ENCODE measurements at places on chromosomes 1 and 21.

DNA sequence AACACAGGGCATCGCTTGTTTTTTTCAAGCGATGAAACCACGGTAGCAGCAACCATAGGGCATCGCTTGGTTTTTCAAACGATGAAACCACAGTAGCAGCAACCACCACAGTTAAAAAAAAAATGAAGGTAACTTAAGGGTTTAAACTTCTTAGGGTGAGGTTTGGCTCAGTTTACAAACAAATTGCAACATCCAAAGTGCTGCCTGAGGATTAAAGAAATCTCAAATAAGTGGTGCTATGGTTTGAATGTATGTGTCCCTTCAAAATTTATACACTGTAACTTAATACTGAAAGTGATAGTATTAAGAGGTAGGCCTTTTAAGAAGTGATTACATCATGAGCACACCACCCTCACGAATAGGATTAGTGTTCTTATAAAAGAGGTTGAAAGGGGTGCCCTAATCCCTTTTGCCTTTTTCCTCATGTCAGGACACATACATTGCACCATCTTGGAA is 6.4 kb upstream of the GBP5 start:
- no peak for DNase-seq

DNA sequence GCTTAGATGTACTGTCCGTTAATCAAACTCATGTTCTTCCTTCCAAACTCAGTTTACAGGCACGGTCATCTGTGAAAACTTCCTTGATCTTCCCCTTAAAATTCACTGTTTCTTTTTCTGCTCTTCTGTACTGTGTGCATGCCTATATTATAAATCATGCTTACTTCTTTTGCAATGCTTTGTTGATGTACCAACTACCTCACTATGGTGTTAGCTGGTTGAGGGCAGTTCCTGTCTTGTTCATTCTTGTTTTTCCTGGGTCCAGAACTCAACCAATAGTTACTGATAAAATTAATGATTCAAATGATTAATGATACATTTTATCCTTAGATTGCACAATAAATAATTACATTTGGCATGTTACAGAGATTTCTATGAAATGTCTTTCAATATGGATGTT is 163.8 kb downstream of the CHRM3 start:
- DNase-seq = no peak

GRCh38 chr1:214352838-214353237 is 71.9 kb downstream of the SMYD2 start:
- DNase-seq = no peak

DNA sequence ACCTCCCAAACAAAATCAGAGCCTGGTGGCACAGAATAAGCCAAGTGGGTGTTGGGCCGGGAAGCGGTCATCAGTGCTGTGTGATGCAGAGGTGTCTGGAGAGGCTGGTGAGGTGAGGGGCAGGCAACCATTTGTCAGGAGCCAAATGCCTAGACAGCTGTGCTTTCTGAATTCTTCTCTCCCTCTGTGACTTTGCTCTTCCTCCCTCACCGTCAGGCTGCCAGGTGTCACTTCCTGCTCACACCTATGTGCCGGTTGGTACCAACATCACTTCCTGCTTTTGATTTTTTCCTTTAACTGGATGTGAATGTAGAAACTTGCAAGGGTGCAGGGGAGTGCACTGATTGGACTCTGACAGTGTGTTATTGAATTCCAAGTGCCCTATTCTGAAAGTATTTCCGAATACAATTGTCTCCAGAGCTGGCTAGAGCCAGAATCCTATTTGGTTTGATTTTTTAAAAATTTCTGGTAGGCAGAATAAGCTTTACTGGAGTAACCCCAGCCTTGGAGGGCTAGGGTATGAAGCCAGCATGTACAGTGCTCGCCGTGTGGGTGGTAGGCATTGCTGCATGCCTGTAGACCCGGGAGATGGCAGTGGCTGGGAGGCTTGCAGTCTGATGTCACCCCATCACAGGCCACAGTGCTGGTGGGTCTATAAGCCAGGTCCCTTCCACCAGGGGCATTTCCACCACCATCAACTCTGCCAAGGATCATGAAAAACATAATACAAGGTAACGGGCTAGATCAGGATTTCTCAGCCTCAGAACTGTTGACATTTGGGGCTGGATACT is 210.9 kb downstream of the KAZN start:
- DNase-seq = no peak

- no peak for DNase-seq
Observed at GRCh38 chr1:194809665-194810064, 1623.3 kb upstream of the B3GALT2 start.

DNA sequence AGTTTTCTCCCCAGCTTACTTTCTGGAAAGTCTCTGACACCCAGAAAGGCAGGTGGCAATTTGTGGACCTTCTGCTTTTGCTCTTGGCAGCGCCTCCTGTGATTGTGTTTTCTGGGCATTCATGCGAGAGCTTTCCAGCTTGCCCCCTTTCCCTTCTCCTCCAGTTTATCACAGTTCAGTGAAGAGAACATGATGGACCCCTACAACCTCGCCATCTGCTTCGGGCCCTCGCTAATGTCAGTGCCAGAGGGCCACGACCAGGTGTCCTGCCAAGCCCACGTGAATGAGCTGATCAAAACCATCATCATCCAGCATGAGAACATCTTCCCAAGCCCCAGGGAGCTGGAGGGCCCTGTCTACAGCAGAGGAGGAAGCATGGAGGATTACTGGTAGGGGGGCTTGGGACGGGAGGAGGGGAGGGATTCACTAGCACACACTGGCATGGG is 24.3 kb upstream of the IKBKE start:
- no peak for DNase-seq

- no peak for DNase-seq
Observed at GRCh38 chr1:234604495-234605398, 5.2 kb downstream of the IRF2BP2 start.

- no peak for DNase-seq
Observed at GRCh38 chr1:237774246-237774645, 116.5 kb downstream of the ZP4 start.

DNA sequence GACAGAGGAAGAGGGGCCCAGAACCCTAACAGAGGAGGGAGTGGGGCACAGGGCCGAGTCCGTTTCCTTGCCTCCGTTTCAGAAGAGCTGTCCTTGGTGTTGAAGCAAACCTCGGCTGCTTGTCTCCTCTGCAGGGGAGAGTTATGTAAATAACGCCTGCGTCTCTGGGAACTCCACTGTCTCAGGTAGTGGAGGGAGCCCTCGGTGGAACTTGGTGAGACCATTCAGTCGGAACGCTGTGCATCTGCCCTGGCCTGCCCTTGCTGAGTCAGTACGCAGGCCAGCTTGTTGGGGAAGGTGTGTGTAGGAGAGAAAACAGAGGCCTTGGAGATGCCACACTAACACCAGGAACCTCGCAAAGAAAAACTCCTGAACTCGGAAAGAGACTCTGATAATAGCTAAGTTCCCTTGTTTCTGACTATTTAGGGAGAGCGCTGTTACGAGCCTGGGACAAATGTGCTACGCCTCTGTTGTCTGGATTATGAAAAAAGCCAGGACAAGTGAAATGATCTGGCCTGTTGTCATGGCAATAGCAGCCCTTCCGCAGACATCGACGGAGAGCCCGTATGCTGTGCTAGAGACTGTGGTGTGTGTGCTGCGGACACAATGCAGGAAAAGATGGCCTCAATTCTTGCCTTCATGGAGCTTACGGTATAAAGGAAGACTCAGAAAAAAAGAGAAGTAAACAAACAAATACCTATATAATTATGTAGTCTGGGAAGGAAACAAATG is 94.6 kb upstream of the AKT3 start:
- DNase-seq = no peak

- no peak for DNase-seq
Observed at GRCh38 chr1:177847843-177848242, 122.0 kb downstream of the SEC16B start.

DNA sequence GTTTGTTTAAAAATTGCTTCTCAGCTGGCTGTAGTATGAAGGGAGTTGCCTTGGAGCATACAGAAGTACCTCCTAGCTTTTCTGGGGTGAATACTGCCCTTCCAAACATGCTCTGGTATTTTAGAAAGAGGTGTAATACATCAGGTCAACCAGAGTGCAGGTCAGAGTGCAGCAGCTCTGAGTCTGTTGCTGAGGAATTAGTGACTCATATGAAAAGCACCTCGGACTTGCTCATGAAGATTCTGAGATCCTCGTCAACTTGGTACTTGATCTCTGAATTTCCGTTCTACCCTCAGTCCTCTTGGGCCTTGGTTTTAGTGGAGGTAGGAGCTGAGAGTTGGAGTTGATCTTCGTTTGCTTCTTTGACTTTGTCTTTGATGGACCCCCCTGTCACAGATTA is 67.3 kb downstream of the NOS1AP start:
- DNase-seq = no peak

GRCh38 chr1:226603022-226603857 is 54.7 kb downstream of the STUM start:
- DNase-seq = no peak

DNA sequence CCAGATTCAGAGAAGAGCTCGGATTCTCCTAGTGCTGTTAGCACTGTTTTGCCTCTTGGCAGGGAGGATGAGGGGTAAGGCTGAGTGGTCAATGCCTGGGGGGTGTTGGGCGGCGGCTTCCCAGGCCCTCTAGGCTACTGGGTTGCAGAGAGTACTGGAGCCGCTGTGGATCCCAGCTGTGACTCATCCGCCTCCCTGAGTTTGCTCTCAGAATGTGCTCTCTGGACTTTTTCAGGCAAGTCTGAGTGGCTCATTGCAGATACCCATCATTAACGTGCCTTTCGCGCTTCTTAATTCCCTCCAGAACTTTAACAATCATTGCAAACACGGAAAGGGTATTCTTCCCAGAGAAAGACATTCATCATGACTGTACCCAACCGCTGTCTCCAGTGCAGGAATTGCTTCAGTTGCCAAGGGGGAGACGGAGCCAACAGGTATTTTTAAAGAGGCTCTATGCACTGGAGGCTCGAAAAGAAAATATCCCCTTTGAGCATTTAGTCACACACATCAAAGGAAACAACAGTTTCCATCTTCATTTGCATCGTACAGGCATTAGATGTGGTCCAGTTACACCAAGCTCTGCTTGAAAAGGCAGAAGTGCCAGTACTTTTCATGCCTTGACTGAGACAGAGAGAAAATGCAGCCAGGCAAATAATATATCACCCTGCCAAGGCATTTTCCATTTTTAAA is 14.4 kb upstream of the CAMTA1 start:
- DNase-seq = no peak

DNA sequence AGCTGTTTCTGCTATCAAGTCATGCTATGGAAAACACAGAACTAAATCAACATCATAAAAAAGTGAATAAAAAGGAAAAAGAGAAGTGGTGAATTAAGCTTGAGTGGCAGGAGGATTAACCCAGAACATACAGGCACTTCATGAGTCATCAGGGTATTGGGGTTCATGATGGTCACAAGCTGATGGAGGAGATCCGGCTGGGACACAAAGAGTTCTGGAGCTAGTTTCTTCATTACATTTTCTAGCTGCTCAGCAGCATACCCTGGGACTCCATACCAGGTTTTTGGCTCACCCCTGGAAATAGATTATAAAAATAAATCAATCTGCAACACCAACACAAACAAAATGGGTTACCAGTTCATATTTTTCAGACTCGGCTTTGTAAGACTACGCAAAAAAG is 42.5 kb upstream of the SYT2 start:
- DNase-seq = no peak

DNA sequence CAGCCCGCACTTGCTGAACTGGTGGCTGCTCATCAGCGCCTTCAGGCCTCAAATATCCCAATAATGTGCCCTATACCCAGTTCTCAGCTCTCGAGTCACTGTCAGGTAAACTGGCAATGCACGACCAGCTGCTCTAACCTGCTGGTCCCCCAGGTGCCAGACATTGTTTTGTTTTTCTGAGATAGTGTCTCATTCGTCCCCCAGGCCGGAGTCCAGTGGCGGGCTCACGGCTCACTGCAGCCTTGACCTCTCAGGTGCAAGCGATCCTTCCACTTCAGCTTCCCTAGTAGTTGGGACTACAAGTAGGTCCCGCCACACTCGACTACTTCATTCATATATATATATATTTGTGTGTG is 1.0 kb upstream of the NADK start:
- no peak for DNase-seq

- no peak for DNase-seq
Observed at GRCh38 chr1:113197719-113198330, 124.8 kb downstream of the LRIG2 start.

GRCh38 chr21:16534408-16535101 is 804.8 kb downstream of the USP25 start:
- no peak for DNase-seq

- DNase-seq = no peak
Observed at GRCh38 chr1:14778541-14778897, 180.0 kb downstream of the KAZN start.

- no peak for DNase-seq
Observed at GRCh38 chr1:182913401-182913800, 39.6 kb downstream of the SHCBP1L start.

DNA sequence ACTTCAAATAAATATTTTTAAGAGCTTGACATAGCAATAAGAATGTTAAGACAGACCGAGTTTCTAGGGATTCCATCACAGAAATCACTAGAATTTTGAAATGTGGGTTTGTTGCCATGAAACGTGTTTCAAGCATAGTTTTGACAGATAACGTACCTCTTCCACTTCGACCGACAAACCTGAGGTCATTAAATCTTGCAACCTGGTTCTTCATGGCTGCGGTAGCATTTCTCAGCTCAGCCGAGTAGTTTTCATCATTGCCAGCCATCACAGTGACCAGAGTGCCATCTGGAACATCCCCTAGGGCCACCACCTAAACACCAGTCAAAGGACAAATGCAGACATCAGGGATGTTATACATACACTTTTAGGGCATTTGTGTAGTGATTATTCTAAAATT is 168.7 kb downstream of the RUNX1 start:
- no peak for DNase-seq

- no peak for DNase-seq
Observed at GRCh38 chr21:26011292-26011940, 159.2 kb downstream of the APP start.

DNA sequence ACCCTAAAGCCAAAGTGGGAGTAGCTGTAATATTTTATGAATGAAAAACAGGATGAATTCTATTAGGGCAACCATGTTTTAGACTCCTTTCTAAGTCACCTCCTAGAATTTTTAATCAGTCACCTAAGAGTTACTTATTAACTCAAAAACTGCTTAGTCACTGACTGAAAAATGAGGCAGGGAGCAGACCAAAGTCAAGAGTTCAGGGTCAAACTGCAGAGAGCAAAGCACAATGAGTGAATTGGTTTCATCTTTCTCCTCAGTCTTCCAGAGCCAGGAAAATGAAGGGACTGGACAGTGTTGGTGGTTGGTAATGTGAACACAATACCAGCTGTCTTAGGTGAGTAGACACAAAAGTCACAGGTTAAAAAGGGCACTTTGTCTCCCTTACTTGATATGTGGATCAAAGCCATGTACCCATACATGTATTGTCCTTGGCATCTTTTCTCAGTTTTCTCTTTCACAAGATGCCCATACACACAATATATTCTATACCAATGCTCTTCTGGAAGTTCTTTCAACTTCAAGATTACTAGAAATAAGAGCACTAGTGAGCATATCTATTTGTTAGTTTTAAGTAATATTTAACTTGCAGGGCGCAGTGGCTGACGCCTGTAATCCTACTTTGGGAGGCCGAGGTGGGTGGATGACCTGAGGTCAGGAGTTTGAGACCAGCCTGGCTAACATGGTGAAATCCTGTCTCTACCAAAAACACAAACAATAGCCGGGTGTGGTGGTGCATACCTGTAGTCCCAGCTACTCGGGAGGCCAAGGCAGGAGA is 42.2 kb downstream of the ATP1B1 start:
- no peak for DNase-seq

GRCh38 chr1:229383188-229383587 is 40.3 kb upstream of the CCSAP start:
- DNase-seq = no peak

- DNase-seq = no peak
Observed at GRCh38 chr1:207288315-207288714, 33.2 kb upstream of the CD55 start.

Data from activated T-cell treated with anti-CD3 and anti-CD28 coated beads, Interleukin-2, amount 50 U/mL, for 1 hour (primary cell).